HepG2 (cell line): ENCODE measurements at places on chromosomes 7 and 10. TPM values are rescaled to one million over a fixed set of nuclear protein-coding genes. Genes with fewer than 3 reads are reported as not detected.

DNA sequence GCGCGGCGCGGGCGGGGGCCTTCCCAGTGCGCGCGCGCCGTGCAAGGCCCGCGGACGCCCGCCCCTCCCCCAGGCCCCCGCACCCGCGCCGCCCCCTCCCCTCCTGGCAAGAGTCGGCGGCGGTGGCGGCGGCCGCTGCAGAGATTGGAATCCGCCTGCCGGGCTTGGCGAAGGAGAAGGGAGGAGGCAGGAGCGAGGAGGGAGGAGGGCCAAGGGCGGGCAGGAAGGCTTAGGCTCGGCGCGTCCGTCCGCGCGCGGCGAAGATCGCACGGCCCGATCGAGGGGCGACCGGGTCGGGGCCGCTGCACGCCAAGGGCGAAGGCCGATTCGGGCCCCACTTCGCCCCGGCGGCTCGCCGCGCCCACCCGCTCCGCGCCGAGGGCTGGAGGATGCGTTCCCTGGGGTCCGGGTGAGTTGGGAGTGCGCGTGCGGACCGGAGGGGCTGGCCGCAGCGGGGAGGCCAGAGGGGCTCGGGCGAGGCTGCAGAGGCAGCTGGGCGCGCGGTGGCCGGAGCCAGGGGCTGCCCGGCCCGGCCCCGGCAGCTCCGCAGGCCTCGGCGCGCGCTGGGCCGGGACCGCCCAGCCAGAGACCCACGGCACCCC, at the start of gene BMPR1A:
Gene BMPR1A (plus strand): TSS at position 109 of the 602 bp plus-strand sequence. CDS start 119,400 bp downstream, outside the sequence.
- H3K36me3 ChIP-seq: no peaks in the 10 kb centered on the region
- no peak for DNase-seq
- peaks cover 56% of the 10 kb centered on the region for H3K4me1 ChIP-seq
- H3K27me3 ChIP-seq: no peaks in the 10 kb centered on the region
- peak within 1 kb of the TSS; percentile 98 for H3K27ac ChIP-seq

DNA sequence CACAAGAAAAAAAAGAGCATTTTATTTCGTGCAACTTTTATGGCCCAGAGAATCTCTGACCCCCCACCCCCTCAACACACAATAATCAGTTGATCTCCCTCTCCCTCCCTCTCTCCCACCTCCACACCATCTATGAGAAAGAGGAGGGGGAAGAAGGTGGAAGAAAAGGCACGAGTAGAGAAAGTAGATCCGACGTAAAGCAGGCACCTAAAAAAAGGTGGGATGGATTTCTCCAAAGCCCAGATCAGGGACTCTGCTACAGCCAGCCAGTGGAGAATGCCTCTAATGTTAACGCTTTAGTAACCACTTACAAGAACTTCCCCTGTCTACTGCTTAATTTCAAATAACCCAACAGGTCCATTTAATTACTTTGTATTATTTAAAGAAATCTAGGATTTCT, 24.4 kb downstream of the KMT2C start:
- H3K4me1 ChIP-seq: no peaks in the 10 kb centered on the region
- no peak for DNase-seq
- H3K4me3 ChIP-seq: no peak overlapping the region

DNA sequence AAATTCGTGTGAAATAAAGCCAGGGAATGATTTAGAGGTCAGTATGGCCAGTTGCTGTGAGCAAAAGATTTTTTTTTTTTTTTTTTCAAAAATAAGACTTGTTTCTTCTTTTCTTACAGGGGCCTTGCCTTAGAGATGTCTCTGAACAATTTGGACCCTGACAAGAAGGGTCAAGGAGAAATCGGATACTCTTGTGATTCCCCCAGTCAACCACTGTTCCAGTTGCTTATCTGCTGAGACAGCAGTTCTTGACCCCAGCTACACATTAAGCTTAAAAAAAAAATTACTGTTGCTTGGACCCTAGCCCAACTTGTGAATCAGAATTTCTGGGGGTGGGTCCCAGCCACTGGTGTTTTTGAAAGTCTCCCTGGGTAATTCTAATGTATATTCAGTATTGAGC, 12.0 kb upstream of the FMC1 start:
- H3K27ac ChIP-seq: no peak overlapping the region
- H3K4me3 ChIP-seq: no peak overlapping the region
- no peaks in the 10 kb centered on the region for H3K27me3 ChIP-seq
- DNase-seq: no peak
- peaks cover 5% of the 10 kb centered on the region; the same call in 1 of the 2 replicates for H3K4me1 ChIP-seq

HOXA10 gene
- total RNA-seq: not detected in 2 replicates

AKR1C4 gene
- total RNA-seq: 0.18 and 0.28 TPM in 2 replicates

DNA sequence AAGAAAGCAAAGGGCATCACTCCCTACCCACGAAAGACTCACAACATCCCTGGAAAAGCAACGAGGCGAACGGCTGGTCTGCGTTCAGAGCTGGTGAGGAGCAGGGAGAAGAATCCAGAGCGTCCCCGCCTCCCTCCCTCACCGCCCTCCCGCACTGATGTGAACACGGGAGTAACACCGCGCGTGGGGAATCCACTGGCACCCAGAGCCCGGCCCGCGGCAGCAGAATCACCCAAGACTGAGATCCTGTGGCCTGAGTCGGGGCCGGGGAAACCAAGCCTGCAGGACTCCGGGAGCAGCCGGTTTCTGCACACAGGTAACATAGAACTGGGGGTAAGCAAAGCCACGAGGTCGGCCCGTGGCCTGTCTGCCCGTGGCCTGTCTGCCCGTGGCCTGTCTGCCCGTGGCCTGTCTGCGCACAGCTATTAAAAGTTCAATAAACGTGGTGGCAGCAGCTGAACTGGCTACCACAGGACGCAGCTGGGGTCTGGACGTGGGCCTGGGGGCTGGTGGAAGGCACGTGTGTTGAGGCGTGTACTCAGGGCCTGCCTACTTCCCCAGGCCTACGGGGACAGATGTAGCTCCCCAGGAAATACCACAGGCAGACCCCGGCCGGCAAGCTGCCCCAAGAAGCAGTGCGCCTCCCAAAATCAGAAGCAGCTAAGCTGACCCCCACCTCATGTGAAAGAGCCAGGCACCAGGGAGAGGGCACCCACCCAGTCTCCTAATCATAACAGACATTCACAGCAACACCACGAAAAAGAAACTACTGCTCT, 23.0 kb downstream of the DIP2C start:
- H3K4me1 ChIP-seq: peaks cover 22% of the 10 kb centered on the region
- no peak for DNase-seq
- no peaks in the 10 kb centered on the region for H3K36me3 ChIP-seq
- H3K27ac ChIP-seq: no peak overlapping the region
- H3K4me3 ChIP-seq: no peak overlapping the region

DNA sequence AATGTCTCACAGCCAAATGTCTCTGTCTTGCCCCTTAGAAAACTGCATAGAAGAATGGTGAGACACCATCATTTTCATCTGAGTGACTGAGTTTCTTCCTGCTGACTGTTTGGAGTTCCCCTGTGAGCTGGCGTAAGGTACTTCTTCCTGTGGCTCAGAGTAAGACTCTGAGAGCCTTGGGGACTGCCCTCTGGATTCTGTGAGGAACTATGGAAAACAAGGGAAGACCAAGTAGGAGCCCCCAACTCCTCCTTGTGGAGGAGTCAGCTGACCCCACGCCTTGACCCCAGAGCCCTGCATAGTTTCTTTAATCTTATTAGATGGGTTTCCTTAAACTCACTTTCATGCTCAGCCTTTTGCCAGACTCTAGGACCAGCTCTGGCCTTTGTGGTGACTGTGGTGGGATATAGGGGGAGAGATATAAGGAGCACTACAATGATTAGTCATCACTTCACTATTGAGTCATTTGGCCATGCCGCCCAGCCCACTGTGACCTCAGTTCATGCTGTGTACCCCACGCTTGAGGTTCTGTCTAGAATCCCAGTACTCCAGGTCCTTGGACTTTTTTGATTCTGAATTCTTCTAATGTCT, 51.8 kb upstream of the FAM133B start:
- H3K27ac ChIP-seq: no peak overlapping the region
- peaks cover 6% of the 10 kb centered on the region; the same call in 1 of the 2 replicates for H3K36me3 ChIP-seq
- no peak for DNase-seq
- no peaks in the 10 kb centered on the region for H3K27me3 ChIP-seq
- no peaks in the 10 kb centered on the region for H3K4me1 ChIP-seq

GRCh38 chr7:86833360-86833759, 189.7 kb downstream of the GRM3 start:
- DNase-seq: no peak
- no peaks in the 10 kb centered on the region for H3K4me1 ChIP-seq
- no peak overlapping the region for H3K4me3 ChIP-seq
- no peaks in the 10 kb centered on the region for H3K36me3 ChIP-seq

RHBDD2 gene
- total RNA-seq: 14.9 and 23.1 TPM in 2 replicates

DNA sequence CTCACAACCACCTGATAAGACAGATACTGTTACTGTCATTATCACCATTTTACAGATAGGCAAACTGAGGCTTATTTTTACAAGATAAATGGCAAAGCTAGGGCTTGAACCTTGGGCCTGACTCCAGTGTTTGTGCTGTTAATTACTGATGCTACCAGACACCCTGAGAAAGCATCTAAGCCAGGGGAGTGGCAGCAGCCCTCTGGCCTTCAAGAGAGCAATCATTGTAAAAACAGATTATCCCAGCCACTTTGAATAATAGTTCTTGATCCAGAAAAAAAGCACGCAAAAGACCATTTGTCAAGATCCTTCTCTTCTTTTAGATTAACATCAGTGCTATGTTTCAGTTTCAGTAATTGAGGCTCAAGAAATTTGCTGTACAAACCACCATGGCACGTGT, 109.5 kb downstream of the PLCE1 start:
- H3K4me3 ChIP-seq: no peak overlapping the region
- H3K27ac ChIP-seq: no peak overlapping the region
- H3K4me1 ChIP-seq: no peaks in the 10 kb centered on the region
- H3K36me3 ChIP-seq: no peaks in the 10 kb centered on the region
- H3K27me3 ChIP-seq: no peaks in the 10 kb centered on the region
- no peak for DNase-seq

DNA sequence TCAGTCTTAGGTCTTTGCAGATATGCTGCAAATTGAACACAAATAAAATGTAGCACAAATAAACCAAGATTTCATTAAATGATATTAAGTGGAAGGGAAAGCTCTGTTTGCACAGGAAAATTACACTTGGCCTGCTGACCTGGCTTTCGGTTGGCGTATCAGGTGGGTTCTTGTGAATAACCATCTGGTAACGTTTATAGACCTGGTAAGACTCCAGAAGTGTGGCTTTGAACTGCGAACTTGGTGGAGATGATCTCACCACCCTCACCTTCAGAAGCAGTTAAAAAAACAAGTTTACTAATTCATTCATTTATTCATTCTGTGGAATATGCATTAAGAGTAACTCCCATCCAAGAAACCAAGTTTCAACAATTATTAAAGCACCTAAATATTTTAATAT, 28.1 kb downstream of the ATE1 start:
- H3K36me3 ChIP-seq: peaks cover 7% of the 10 kb centered on the region
- H3K4me1 ChIP-seq: peaks cover 6% of the 10 kb centered on the region
- H3K4me3 ChIP-seq: no peak overlapping the region
